ENCODE measurements at places on chromosomes 3 and 15.

- no peak for DNase-seq
Observed at GRCh38 chr3:61173676-61174075, 77.6 kb downstream of the FHIT start.

- DNase-seq = no peak
Observed at GRCh38 chr3:40753951-40754350, 229.2 kb downstream of the ZNF621 start.

GRCh38 chr3:124636863-124637296 is 93.4 kb upstream of the UMPS start:
- no peak for DNase-seq

DNA sequence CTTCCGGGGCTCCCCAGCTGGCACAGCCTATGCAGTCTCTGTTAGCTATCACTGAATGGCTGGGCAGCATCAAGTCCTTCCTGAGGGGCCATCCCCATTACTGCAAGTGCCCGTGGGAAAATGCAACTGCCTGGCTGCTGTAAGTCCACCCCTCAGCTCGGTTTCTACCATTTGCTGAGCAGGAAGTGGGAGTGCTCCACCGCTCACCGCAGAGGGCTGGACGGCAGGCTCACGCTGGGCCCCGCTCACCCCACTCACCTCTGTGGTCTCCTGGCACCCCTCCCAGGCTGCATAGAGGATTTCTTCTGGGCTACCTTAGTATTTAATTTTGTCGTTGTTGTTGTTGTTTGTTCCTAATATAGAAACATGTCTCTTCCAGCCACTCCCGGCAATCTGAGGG is 270.2 kb downstream of the PLCL2 start:
- DNase-seq = no peak

DNA sequence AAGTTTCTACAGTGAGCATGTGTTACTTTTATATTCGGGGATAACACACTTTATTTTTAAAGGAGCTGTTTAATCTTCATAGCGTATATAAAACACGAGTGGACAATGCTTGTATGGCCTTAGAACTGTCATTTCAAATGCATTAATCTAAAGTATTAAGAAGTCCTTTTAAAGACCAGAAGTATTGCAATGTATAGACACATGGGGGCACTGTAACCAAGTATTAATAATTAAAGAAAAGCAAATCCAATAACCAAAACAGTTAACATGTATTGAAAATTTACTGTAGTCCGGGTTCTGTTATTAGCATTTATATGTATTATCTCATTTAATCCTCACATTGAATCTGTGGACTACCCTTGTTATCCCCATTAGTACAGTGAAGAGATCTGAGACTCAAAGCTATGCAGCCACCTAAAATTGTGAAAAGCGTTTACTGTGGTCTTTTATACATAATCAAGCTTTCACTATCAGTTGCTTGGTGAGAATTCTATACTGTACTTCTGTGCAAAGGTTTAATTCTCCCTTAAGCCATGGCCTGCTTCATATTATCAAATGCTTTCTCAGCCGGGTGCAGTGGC is 10.1 kb downstream of the ARL14 start:
- no peak for DNase-seq

GRCh38 chr3:107641572-107642307 is 119.0 kb downstream of the BBX start:
- no peak for DNase-seq
